ENCODE measurements at places on chromosomes 13 and 19.

DNA sequence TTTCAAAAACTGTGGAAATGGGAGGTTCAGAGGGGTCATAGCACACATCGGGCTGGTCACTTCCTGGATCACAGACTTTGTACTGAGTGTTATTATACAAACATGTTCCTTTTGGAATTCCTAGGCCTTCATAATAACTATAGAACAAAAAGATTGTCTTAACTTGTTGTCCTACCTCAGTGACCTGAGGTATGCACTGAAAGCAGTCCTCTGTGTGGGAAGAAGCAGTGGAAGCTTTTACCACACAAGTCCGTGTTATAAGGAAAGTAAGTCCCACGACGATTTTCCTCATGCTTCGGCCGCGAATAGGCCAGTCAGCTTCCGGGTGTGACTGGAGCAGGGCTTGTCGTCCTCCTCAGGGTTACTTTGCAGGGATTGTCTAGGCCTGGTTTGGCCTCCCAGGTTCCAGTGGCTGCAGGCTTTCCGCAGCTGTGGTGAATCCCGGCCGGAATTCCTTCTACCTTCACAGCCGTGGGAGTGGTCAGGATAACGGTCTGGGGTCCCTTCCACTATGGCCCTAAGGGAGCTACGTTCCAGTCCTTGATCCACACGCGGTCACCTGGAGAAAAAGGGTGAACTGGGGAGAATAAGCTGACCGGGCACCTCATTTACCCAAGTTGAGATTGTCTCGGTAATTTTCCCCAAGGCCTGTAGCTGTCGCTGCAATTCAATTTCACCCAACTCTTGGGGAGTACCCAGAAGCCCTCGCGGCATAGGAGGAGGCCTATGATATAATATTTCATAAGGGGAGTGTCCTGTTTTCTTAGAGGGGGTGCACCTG, 16.0 kb downstream of the NAPSA start:
- H3K27ac ChIP-seq, result no peak overlapping the region
- no peak overlapping the region for H3K4me3 ChIP-seq
- peaks cover 32% of the 10 kb centered on the region for H3K4me1 ChIP-seq
- no peak for DNase-seq

DNA sequence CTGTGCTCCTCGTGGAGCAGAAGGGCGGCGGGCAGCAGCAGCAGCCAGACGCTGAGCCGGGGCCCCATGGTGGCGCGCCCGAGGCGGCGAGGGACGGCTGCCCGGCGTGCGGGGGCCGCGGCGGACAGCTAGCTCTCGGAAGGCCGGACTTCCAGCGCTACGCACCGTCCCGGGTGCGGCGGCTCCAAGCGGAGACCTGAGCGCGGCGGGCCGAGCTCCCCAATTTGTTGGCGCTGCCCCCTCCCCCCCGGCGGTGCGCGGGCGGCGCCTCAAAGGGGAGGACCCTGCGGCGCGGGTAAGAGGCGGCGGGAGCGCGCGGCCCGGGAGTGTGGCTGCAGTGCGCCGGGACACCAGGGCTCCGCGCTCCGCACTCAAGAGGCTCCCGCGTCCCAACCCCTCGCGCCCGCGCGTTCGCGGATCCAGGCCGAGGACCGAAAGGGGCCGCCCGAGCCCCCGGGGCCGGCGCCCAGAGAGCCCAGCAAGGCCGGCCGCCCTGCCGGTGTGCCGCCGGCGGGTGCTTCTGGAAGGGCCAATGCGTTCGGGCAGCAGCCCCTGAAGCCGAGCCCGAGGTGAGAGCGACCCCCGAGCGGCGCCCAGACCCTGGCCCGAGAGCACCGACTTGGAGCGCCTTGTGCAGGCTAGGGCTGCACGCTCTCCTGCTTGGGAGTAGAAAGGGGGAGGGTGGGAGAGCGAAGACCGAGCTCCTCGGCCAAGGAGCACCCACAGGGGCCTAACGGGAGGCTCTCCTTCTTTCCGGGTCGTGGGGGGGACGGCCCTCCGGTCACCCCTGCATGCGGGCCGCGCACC, at the start of the genes COL4A1 and COL4A2:
Gene COL4A1, minus strand, starts transcription at position 198 of the 807 bp plus-strand sequence. Its CDS starts 130 bp downstream, at position 68.
Gene COL4A2, plus strand, starts transcription at position 325 of the 807 bp plus-strand sequence. CDS start 620 bp downstream, outside the sequence.
- DNase-seq, result no peak
- H3K27me3 ChIP-seq, result peaks cover 66% of the 10 kb centered on the region
- peaks cover 4% of the 10 kb centered on the region for H3K4me1 ChIP-seq

- no peak for DNase-seq
- H3K27ac ChIP-seq, result no peak overlapping the region
- no peaks in the 10 kb centered on the region for H3K36me3 ChIP-seq
These were observed 1229.0 kb downstream of the PCDH9 start for GRCh38 chr13:66001140-66001539.

GRCh38 chr13:28494778-28495537, at the start of gene FLT1:
Gene FLT1 (minus strand): TSS chr13:28495128. CDS start chr13:28494843, 285 bp downstream.
- H3K4me1 ChIP-seq, result peaks cover 17% of the 10 kb centered on the region
- peak within 1 kb of the TSS; percentile 51 for H3K4me3 ChIP-seq
- H3K27ac ChIP-seq, result no peak within 1 kb of the TSS
- DNase-seq, result peak; percentile 22
- peaks cover 71% of the 10 kb centered on the region for H3K27me3 ChIP-seq
- H3K36me3 ChIP-seq, result no peaks in the 10 kb centered on the region

DNA sequence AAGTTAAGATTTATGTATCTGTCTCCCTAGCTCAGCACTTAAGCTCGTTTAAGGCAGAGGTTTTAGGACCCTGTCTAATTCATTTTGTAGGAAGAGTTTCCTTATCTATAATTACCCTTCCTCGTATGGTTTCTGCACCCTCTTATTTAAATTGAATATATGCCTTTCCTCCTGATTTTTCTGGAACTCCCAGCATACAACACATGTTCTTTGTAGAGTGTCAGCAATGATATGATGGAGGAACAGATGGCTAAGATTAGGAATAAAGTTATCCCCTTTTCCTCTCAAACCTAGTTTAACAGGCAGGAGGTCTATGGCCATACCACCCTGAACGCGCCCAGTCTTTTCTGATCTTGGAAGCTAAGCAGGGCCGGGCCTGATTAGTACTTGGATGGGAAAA, 359.5 kb downstream of the PCDH17 start:
- no peak overlapping the region for H3K27ac ChIP-seq
- H3K36me3 ChIP-seq, result no peaks in the 10 kb centered on the region
- no peak for DNase-seq
- H3K27me3 ChIP-seq, result no peaks in the 10 kb centered on the region
- no peaks in the 10 kb centered on the region for H3K4me1 ChIP-seq

DNA sequence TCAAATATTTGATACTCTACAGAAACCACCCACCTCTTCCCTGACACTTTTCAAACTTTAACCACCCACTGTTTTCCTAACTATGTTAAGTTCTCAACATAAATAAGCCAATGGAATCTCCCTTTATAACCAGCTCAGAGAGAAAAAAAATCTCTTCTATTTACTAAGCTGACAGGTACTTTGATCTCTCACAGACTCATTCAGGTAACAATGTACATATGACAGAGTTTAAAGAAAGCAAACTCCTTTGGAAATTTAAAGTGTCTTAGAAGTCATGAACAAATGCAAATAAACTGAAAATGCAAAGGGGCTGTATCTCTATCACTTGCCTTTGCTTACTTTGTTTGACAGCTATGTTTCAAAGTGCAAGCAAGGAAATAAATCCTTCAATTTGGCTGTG, 109.3 kb downstream of the KLF12 start:
- H3K27ac ChIP-seq, result no peak overlapping the region
- no peak overlapping the region for H3K4me3 ChIP-seq
- H3K36me3 ChIP-seq, result peaks cover 37% of the 10 kb centered on the region
- H3K4me1 ChIP-seq, result peaks cover 30% of the 10 kb centered on the region
- DNase-seq, result no peak
- H3K27me3 ChIP-seq, result no peaks in the 10 kb centered on the region

GRCh38 chr19:42143341-42144234, 11.3 kb upstream of the POU2F2 start:
- H3K27me3 ChIP-seq, result peaks cover 8% of the 10 kb centered on the region
- no peaks in the 10 kb centered on the region for H3K4me1 ChIP-seq
- no peak overlapping the region for H3K27ac ChIP-seq
- H3K36me3 ChIP-seq, result peaks cover 1% of the 10 kb centered on the region

DNA sequence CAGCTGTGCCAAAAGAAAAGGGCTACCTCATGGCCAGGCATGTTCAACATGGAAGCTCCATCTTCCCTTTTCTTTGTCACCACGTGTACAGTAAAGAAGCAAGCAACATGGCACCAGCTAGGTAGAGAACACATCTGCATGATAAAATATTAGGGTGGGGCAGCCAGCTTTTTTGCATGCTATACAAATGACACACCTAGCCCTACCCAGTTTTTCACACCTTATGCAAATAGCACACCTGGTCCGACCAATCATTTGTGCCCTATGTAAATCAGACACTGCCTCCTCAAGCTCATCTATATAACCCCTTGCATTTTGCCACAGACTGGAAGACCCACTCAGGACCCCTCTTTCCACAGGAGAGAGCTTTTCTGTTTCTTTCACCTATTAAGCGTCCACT, 85.5 kb downstream of the STOML3 start:
- no peak for DNase-seq
- no peak overlapping the region for H3K4me3 ChIP-seq
- H3K4me1 ChIP-seq, result no peaks in the 10 kb centered on the region
- peaks cover 11% of the 10 kb centered on the region for H3K27me3 ChIP-seq
- H3K36me3 ChIP-seq, result no peaks in the 10 kb centered on the region

DNA sequence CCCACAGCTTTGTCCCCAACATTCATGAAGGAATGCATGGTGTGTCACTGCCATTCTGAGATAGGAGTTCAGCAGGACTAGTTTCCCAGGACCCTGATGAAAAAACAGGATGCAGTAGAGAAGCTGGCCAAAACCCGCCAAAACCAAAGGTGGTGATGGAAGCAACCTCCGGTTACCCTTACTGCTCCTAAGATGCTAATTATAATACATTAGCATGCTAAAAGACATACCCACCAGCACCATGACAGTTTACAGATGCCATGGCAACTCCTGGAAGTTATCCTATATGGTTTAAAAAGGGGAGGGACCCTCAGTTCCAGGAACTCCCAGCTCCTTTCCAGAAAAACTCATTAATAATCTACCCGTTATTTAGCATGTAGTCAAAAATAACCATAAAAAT, 59.9 kb upstream of the KCTD15 start:
- no peaks in the 10 kb centered on the region for H3K36me3 ChIP-seq
- H3K4me3 ChIP-seq, result no peak overlapping the region
- no peak overlapping the region for H3K27ac ChIP-seq
- H3K4me1 ChIP-seq, result no peaks in the 10 kb centered on the region

DNA sequence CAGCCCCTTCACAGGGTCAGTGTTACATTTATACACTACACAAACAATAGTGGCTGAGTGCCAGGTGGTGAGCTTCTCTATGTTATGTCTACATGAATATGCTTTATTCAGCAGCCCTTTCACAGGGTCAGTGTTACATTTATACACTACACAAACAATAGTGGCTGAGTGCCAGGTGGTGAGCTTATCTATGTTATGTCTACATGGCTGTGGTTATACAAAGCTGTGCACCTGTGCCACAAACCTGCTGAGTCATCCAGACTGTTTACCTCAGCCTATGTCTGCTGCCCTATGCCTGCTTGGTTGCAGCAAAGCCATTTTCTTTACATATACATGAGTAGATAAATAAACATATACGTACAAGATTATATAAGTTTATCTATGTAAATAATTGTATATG, 76.5 kb downstream of the ZNF726 start:
- DNase-seq, result no peak
- no peaks in the 10 kb centered on the region for H3K27me3 ChIP-seq
- no peaks in the 10 kb centered on the region for H3K36me3 ChIP-seq
- H3K4me3 ChIP-seq, result no peak overlapping the region

DNA sequence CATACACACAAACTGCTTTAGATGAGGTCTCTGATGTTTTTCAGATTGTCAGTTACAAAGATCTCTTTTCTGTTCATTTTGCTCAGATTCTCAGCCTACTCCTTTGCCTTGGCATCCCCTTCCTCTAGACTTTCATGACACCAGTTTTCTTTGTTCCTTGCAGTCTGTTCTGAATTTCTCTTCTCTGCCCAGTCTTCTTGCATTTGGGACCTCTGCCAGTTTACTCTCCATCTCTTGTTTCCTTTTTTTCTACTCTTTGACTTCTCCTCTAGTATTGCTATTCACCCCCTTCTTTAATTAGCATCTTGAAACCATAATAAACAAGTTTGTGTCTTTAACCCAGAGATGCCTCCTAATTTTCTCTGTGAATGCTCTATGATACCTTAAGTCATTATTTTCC, 26.1 kb downstream of the EDNRB start:
- H3K4me1 ChIP-seq, result no peaks in the 10 kb centered on the region
- H3K36me3 ChIP-seq, result no peaks in the 10 kb centered on the region
- H3K27ac ChIP-seq, result no peak overlapping the region
- H3K4me3 ChIP-seq, result no peak overlapping the region
- peaks cover 5% of the 10 kb centered on the region for H3K27me3 ChIP-seq
- no peak for DNase-seq

GRCh38 chr13:32340914-32341313, 25.6 kb downstream of the BRCA2 start:
- no peak overlapping the region for H3K27ac ChIP-seq
- no peak overlapping the region for H3K4me3 ChIP-seq
- peaks cover 49% of the 10 kb centered on the region for H3K36me3 ChIP-seq
- DNase-seq, result no peak

DNA sequence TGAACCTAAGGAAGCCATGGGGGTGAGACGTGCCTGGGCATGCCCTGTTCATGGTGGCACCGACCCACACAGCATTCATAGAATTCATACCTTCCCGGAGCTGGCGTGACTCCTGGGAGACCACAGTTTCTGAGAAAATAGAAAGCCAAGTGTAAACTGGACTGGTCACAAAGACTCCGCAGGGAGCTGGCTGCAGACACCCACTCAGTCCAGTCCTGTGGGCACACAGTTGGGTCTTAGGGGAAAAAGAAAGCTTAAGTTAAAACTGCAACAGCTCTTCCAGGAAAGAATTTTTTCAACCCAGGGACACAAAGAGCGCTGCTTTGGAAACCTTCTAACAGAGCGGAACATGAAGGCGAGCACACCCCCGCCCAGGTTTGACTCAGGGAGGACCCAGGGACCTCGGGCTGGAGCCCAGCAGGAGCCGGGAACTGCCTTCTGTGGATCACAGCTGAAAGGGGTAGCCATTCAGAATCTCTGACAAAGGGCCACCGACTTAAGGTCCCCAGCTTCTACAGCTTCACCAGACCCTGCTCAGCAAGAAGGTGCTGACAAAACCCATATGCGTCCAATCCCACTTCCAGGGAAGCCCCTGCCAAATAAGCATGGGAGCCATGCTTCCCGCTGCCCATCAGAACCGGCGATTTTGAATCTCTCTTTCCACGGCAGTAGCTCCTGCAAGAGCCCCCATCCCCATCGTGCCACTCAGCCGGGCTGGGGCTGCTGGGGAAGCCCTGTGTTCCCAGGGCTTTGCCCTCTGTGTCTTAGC, 183.7 kb downstream of the COL4A1 start:
- no peaks in the 10 kb centered on the region for H3K4me1 ChIP-seq
- peaks cover 36% of the 10 kb centered on the region for H3K27me3 ChIP-seq
- no peak overlapping the region for H3K27ac ChIP-seq
- H3K4me3 ChIP-seq, result no peak overlapping the region
- peak; percentile 8 for DNase-seq
- no peaks in the 10 kb centered on the region for H3K36me3 ChIP-seq

GRCh38 chr13:60417734-60418133, 20.7 kb downstream of the TDRD3 start:
- no peak overlapping the region for H3K4me3 ChIP-seq
- peaks cover 8% of the 10 kb centered on the region for H3K4me1 ChIP-seq
- H3K27me3 ChIP-seq, result no peaks in the 10 kb centered on the region
- H3K27ac ChIP-seq, result no peak overlapping the region
- peaks cover 12% of the 10 kb centered on the region for H3K36me3 ChIP-seq
- no peak for DNase-seq

All from activated CD4-positive, alpha-beta memory T cell treated with anti-CD3 and anti-CD28 coated beads, Interleukin-2, amount 10 ng/mL, durations not matched to agents 7 days and 5 days (primary cell).